Caco-2 (cell line): ENCODE measurements at places on chromosomes 5 and 9.

DNA sequence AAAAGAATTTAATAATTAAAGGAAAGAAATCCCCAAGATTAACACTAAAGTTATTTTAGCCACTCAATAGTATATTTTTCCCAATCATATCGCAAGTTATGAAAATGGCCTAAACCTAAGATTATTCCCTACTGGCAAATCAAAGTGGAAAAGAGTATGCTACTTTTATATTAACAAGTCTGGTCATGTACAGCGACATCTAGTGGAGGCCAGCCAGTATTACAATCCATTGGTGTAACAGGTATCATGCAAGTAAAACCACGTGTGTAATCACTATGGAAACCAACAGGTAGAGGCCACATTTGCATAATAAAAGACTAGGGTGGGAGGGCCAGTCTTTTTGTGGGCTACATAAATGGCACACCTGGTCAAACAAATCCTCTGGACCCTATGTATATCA, 976.4 kb upstream of the CDH9 start:
- DNase-seq: peak; percentile 4

DNA sequence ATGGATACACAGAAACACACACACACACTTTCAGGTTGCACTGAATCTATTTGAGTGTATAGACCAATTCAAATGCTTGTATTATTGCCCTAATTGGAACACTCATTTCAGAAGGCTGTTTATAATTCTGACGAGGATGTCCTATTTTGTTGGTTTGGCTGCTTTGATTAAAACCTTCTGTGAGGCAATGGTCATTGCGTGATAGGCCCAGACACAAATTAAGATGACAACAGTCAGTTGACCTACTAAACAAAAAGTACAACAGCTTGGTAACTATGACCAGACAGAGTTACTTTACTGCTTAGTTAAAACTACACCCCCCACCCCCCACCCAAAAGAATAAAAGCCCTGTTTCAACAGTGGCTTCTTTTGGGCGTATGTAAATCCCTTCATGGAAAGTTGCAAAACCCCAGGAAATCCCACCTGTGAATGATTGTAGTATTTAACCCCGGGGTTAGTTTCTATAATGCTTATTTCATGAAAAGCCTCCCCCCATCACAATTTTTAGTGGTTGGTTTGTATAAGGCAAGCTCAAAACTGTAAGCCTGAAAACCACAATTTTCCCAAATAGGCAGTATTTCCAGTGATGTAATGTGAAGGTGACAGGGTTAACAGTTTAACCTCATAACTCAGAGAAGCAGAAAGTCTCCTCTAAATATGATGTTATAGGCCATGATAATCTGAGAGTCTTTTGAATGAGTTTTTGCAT, 340.8 kb downstream of the FGF10 start:
- DNase-seq: no peak

DNA sequence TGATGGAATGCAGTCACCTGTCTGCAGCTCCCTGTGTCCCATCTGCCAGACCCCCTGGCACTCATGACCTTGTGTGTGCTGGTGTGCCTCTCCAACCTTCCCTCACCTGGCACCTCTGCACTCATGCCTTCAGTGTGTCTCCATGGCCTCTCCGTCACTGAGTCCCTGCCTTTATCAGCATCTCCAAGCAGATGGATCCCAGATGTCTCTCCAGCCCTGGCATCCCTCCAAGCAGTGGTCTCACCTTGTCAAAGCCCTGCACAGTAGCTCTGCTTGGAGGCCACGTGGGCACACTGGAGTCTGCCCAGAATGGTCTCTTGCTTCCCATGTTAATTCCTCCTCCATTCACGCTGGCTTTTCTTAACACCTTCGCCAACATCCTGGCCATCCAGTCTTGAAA, 84.8 kb downstream of the DAP start:
- no peak for DNase-seq

DNA sequence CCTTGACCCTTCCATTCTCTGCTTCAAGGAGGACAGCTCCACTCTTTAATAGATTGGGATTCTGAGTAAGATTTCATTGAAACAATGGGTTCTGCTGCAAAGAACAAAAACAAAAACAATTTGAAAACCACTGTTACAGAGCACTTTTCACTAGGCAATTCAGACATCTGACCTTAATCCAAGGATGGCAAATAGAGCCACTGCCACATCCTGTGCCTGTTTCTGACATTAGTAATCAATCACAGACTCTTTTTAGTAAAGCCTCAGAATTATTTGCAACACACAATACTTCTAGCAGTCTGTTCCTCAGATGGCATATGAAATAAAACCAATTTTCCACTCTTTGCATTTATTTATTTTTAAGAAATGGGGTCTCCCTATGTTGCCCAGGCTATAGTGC, 37.8 kb upstream of the NDFIP1 start:
- no peak for DNase-seq

DNA sequence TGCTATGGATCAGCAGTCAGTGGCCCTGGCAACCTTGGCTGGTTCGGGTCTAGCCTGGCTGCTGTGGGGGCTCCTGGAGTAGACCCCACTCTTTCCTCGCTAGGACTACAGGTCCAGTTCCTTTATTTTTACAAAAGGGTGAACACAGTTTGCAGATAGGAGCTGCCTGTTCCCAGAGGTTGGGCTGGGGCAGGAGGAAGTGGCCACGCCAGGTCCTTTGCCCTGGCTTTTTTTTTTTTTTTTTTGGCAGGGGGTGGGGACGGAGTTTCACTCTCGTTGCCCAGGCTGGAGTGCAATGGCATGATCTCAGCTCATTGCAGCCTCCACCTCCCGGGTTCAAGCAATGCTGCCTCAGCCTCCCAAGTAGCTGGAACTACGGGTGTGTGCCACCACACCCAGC, 7.9 kb downstream of the SLC2A6 start:
- no peak for DNase-seq

DNA sequence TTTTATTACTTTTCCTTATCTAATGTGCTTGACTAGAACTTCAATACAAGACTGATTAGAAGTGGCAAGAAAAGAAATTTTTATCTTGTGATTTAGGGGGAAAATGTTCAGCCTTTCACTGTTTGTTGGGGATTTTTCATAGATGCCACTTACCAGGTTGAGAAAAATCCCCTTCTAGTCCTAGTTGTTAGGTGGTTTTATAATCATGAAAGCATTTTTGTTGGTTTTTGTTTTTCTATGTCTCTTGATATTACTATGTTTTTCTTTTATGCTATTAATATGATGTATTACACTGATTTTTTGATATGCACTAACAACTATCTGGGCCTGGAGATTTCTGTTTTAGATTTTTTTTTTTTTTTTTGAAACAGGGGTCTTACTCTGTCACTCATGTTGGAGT, 134.0 kb downstream of the PARP8 start:
- DNase-seq: no peak

DNA sequence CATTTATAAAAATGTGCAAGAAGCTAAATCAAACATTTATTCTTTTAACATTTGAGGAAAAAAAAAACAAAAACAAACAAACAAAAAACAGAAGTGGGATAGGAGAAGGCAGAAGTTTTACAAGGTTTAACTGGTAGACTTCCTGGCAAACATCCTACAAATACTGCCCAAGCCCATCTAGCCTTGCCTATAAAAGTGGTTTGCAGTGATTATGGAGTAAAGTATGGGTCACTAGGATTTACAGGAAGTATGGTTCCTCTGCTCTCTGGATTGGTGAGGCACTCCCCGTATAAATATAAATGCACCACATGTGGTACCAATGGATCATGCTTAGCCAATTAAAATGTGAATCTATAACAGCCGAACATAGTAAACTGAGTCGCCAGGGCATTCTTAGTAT, 291.9 kb downstream of the EDIL3 start:
- no peak for DNase-seq

GRCh38 chr5:153952893-153953292, 85.8 kb downstream of the FAM114A2 start:
- no peak for DNase-seq

DNA sequence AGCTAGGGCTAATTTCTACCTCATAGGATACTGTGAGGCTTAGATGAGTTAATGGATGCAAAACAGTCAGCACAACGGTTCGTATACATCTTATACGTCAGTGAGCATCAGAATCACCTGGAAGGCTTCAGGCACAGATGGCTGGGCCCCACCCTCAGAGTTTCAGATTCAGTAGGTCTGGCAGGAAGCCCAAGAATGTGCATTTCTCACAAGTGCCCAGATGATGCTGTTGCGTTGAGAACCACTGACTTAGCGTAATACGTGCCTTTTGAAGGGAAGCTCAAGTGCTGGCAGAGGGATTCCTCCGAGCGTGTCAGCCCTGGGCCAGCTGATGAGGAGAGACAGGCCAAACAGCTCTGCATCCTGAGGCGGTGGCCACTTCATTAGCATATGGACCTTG, 117.1 kb upstream of the WWC1 start:
- no peak for DNase-seq

- DNase-seq: no peak
These were observed 8.8 kb downstream of the CFAP77 start for GRCh38 chr9:132418726-132419363.

GRCh38 chr5:52015760-52016159, 632.5 kb downstream of the ISL1 start:
- no peak for DNase-seq

DNA sequence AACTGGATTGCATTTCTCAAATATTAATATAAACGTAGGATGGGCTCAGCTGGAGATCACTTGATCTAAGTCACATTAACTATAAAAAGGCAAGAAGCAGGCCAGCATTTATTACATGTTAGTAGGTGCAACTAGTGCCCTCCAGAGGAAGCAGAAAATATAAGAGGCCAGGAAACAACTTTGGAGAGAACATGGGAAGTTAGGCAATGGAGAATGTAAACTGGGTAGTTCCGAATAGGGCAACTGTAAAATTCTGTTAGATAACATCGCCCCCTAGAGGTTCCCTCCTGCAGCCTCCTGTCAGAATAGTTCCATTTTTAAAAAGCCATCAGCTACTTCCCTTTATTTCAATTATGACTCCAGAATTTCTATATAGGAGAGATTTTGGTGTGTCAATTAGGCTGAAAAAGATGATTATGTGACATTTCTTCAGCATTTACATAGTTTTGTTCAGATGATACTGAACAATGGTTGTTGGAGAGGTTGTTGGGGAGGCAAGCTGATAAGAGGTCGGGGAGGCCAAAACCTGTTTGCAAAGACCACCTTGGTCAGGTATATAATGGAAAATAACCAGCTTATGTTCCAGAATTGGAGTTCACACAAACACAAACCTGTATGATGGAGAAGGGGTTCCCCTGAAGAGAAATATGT, 22.4 kb downstream of the CCL28 start:
- DNase-seq: peak; percentile 67

- DNase-seq: no peak
These were observed 293.4 kb downstream of the YTHDC2 start for GRCh38 chr5:113806904-113807303.

DNA sequence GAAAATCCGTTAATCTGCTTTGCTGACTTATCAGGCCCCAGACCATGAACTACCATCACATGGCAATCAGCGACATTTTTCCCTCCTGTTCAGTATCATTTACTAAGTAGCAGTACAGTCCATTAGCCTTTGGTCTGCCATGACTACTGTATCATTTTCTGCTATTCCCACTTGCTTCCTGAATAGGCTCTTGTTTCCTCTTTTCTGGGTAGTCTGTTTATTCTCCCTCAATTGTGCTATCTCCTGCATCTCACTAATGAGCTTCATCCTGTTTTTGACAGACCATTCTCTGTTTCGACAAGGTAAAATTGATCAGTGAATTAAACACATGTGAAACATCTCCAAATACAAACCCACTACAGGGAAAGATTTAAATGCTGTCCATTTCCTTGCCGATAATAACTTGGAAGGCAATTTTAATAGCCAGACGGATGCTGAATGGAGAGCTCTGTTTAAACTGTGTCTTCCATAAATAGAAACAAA, 263.5 kb upstream of the ANKRD55 start:
- no peak for DNase-seq

DNA sequence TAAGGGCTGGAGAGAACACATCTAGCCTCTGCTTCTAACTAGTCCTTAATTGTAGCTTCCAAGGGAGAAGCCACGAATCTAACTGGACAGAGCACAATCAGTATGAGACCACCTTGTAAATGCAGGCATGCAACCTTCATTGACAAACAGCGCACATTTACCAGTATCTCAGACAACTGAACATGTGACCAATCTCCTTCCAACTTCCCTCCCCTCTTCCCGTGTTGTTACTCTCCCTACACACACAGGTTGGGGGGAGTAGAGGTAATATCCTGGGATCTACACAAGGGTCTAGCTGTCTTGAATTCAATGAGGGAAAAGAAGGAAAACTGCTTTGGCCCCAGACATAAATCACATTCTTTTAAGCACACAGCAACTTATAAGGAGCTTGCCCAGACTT, 77.6 kb downstream of the LIFR start:
- no peak for DNase-seq

GRCh38 chr5:73915345-73915744, 289.3 kb downstream of the ARHGEF28 start:
- no peak for DNase-seq

- DNase-seq: no peak
These were observed 586.3 kb downstream of the PTPRD start for GRCh38 chr9:10026443-10026984.

GRCh38 chr5:138360941-138361452, 8.5 kb downstream of the KDM3B start:
- DNase-seq: no peak

DNA sequence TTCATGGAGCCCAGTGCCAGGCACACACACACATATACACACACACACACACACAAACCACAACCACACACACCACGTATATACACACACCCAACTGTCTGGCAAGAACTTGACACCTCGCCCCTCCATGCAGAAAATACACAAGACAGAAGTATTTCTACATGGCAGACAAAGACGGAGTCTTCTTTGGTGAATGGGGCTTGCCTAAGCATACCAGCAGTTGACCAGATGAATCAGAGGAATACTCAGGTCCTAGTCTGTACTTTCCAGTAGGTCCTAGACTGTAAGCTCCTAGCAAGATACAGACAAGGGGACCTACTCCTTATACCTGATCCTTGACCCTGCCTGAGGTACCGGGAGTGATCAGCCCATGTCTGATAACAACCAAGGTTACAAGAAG, 60.1 kb downstream of the SIL1 start:
- DNase-seq: no peak

- peak; percentile 90 for DNase-seq
These were observed at the start of gene MYO10 for GRCh38 chr5:16936150-16936988. TSS of gene MYO10 (minus strand) at chr5:16936288. CDS start at chr5:16935808, 480 bp downstream.

GRCh38 chr9:17614903-17615302, 36.0 kb downstream of the SH3GL2 start:
- no peak for DNase-seq

DNA sequence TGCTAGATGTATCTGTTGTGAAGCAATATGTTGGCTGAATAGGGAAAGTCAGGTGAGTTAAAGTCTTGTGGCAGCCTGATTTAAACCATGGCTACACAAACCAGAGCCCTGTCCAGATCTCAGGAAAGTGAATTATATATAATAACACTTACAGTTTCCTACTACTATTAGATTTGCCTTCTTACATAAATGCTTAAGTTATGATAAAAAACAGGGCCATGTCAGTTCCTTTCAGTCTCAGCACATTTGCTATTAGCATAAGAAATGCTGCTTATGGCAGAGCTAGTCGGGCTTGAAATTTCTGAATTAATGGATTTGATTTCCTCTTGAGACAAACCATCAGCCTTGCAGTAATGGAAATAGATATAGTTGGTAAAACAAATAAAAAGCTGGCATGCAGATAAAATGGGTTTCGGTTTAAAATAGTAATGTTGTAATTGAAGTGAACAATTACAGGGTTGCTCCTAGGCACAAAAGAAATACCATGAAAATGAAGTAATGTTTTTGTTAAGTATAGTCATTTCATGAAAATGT, 664.2 kb upstream of the ZNF608 start:
- DNase-seq: no peak
